A673 (cell line): ENCODE measurements at places on chromosomes 12 and 14.

- DNase-seq = peak; percentile 68
Observed at GRCh38 chr14:21039585-21040369, 2.4 kb upstream of the RNASE7 start.

GRCh38 chr12:22562036-22563028, 18.0 kb upstream of the C2CD5 start:
- no peak for DNase-seq

DNA sequence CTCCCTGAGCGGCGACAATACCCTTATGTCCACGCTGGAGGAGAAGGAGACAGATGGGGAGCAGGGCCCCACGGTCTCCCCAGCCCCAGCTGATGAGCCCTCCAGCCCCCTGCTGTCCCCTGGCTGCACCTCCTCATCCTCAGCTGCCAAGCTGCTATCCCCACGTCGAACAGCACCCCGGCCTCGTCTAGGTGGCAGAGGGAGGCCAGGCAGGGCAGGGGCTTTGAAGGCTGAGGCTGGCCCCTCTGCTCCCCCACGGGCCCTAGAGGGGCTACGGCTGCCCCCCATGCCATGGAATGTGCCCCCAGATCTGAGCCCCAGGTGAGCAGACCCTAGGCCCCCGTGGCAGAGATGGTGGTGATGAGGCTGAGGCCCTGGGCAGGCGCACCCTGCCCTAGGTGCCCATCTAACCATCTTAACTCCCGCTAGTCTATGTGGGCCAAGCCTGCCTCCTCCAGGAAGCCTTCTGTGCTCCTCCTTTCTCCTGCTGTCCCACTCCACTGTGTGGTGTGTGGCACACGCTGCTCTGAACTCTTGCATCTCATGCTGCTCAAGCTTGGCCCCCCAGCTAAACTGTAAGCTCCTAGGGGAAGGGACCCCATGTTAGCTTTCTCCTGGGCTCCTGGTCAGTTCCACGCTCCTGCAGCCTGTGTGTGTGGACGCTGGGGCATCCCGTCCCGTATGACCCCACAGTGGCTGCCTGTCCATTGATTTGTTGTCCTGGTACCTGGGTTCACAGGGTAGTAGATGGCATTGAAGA, 12.1 kb downstream of the MCRS1 start:
- no peak for DNase-seq

- DNase-seq = peak; percentile 70
Observed at GRCh38 chr14:76937181-76938091, 91.1 kb downstream of the IRF2BPL start.

GRCh38 chr12:47705229-47705565, 633 bp downstream of the RPAP3 start:
- DNase-seq = no peak

- no peak for DNase-seq
Observed at GRCh38 chr12:112597986-112598385, 179.2 kb downstream of the PTPN11 start.

- peak; percentile 33 for DNase-seq
Observed at GRCh38 chr12:69994724-69995173, 169.7 kb downstream of the MYRFL start.

DNA sequence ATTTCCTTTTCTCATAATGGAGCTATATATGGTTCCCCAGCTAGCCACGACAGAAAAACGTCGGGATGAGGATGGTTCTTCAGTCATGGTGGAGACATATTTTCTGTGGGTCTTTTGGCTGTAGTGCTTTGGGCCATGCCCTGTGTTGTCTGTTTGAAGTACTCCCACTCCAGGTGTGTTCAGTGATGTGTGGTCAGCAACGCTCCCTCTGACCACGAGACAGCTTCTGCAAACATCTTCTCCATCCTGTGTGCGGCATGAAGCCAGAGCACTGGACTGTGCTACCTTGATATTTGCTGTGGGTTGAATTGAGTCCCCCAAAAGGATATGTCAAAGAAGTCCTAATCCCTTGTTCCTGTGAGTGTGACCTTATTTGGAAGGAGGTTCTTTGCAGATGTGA, 931.2 kb downstream of the NRXN3 start:
- DNase-seq = no peak

DNA sequence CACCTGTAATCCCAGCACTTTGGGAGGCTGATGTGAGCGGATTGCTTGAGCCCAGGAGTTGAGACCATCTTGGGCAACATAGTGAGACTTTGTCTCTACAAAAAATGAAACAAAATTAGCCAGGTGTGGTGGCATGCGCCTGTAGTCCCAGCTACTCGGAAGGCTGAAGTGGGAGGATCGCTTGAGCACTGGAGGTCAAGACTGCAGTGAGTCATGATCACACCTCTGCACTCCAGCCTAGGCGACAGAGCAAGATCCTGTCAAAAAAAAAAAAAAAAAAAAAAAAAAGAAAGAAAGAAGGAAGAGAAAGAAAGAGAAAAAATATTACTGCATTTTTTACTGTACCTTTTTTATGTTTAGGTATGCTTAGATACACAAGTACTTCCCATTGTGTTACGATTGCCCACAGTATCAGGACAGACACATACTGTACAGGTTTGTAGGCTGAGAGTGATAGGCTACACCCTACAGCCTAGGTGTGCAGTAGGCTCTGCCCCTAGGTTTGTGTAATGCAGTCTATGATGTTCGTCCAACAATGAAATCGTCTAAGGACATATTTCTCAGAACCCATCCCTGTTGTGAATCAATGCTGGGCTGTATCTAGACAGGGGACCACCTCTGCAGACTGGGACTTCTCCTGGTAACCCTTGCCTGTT, 160.4 kb upstream of the PWP1 start:
- no peak for DNase-seq

DNA sequence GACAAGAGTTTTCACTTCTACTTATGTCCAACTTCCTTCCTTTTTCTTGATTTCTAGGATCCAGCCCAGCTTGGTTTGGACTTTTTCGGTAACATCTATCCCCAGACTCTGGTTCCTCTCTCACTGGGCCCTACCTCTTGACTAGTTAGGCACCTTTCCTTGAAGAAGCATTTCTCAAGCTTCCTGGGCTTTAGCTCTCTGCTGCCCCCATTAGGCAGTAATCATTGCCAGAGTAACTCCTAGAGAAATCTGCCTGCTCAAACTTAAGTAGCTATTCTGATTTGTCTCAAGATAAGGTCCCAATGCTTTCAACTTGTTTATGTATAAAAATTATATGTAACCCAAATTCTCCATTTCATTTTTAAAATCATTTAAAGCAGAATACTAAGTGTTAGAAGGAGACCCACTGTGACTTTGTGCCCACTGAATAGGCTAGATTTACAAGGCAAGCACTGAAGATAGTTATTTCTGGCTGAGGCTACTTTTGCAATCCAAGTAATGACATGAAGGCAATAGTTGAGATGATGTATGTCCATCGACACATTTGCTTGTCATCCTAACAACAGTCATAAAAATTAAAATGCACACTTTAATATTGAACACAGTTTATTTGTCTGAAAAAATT, 275.0 kb upstream of the G2E3 start:
- DNase-seq = peak; percentile 56

GRCh38 chr12:75974323-75975187, 57.0 kb downstream of the PHLDA1 start:
- DNase-seq = peak; percentile 39

DNA sequence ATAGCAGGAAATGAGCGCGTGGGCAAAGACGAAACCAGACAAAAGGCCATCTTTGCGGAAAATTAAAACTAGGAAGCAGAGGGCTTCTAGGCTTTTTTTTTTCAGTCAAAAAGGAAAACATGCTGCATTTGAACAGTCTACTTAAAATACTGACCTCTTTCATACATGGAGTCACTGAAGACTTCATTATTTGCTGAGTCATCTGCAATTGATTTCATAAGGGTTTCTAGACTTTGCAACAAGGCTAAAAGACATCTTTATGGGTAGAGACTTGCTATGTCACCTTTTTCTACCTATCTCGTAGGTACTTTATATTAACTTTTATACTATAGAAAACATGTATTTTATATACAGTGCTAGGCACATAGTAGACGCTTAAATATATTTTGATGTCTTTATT, 238.4 kb downstream of the TMEM132D start:
- no peak for DNase-seq

- no peak for DNase-seq
Observed at GRCh38 chr12:62263232-62263631, 3.0 kb downstream of the USP15 start.

- no peak for DNase-seq
Observed at GRCh38 chr14:101155575-101155974, 252.1 kb upstream of the RTL1 start.

DNA sequence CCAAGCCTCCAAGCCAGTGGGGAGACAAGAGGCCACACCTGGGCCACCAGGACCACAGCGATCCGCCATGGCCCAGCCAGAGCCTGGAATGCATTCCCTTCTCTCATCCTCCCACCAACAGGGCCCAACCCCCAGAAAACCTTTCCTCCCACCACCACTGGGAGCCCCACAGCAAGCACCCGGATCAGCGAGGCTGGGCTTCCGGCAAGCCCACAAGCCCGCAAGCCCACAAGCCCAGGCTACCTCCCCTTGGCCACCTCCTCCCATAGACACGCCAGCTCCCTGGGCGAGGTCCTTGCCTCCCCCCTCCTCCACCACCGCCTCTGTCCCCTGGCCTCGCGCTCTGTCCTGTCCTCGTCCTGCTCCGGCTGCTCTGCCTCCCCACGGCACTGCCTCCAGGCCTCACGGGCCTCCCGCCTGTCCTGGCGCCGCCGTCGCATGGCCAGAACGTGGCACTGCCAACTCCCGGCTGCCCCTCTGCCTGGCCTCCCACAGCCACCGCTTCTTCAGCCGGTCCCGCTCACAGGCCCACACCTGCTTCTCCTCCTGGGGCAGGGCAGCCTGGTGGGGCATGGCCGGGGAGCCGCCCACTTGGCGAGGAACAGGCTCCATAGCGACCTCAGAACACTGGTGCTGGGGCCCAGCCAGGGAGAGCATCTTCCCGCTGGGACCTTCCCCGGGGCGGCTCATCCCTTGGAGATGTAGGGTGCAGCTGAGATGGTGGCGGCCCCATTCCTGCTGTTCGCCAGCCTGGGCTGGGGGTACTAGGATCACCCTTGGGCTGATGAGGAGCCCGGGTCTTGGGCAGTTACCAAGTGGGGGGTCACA, 5.6 kb downstream of the CDK2AP1 start:
- no peak for DNase-seq
